ENCODE measurements at places on chromosomes 2 and 18.

GRCh38 chr2:20558391-20559150, 92.3 kb downstream of the HS1BP3 start:
- DNase-seq, result no peak

- DNase-seq, result no peak
Measured at GRCh38 chr18:715626-716025, 3.2 kb upstream of the ENOSF1 start.

DNA sequence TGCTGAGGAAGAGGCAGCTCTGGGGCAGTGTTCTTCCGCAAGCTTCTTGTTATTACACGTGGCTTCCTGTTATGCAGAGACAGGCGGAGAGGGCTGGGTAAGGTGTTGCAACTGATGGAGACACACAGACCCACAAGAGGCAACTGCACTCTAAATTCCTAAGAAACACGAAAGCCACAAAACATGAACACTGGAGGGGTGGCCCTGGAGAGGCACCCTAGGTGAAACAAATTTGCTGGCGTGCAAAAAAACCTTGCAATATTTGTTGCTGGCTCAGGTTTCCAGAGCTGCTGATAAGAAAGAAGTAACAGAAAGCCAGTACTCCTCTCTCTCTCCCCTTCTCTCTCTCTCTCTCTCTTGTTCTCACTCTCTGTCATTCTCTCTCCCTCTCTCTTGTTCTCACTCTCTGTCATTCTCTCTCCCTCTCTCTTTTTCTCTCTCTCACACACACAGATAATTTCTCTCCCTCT, 31.8 kb downstream of the ARHGAP25 start:
- DNase-seq, result peak; percentile 18

GRCh38 chr18:62991959-62992358, 276.6 kb downstream of the PHLPP1 start:
- DNase-seq, result no peak

GRCh38 chr2:36441816-36442215, 86.2 kb downstream of the CRIM1 start:
- no peak for DNase-seq

DNA sequence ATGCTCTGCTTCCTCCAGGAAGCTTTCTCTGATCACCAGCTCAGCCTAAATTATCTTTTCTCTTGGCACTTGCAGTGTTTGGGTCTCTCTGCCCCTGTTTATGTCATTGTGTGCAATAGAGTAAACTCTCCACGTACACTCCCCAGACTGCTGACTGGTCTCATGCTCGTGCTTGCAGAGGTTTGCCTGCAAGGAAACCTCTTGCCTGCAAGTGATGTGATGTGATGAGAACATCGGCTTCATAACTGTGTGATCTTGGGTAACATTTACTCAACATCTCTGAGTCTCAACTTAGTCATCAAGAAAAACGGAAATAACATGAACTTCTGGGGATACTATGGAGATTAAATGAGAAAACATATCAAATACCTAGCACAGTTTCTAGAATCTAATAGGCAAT, 92.3 kb downstream of the BIN1 start:
- no peak for DNase-seq

DNA sequence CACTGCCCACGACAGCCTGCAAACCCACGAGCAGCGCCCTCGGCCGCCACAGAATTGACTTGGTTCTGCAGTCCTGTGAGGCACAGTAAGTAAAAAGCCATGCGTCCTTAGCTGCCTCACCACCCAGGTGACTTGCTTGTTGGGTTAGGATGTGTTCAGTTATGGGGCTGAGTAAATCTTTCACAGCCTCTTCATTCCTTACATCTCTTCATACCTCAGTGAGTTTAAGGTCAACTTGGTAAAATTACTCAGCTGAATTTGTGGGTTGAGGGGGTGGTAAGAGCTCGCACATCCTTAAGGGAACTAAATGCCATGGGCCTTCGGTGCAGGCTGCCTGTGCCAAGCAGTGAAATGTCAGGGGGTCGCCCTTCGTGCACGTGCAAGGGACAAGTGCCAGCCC, 165.2 kb upstream of the ALKAL2 start:
- DNase-seq, result no peak

- no peak for DNase-seq
Measured at GRCh38 chr2:230984393-230985220, 11.3 kb upstream of the SPATA3 start.

- DNase-seq, result peak; percentile 98
Measured at GRCh38 chr2:112254466-112255240, at the start of gene ZC3H8. TSS of gene ZC3H8 (minus strand) at chr2:112255042. CDS start at chr2:112254981, 61 bp downstream.

- DNase-seq, result no peak
Measured at GRCh38 chr2:7704296-7704865, 787.2 kb downstream of the RNF144A start.

GRCh38 chr2:173119069-173119807, 43.6 kb downstream of the MAP3K20 start:
- no peak for DNase-seq

GRCh38 chr2:229852565-229852964, 69.2 kb downstream of the TRIP12 start:
- no peak for DNase-seq

DNA sequence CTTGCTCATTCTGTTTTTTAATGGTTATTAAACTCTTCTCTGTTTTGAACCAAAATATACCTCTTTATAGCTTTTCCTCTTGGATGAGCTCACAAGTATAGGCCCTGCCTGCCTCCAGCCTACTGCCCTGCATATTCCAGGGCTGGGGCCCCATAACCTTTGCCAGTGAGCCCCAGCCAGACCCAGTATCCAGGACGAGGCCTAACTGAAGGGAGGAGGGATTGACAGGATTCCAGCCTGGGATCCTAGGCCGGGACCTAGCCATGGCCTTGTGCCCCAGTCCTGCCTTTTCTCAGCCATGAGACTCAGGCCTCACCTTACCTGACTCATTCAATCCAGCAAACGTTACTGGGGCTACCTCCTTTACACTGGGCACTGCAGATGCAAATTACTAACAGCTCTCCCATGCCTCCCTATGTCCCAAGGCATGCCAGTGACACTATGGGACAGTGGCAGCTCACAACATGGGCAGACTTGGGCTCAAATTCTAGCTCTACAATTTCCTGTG, 159.2 kb downstream of the DDX1 start:
- no peak for DNase-seq

DNA sequence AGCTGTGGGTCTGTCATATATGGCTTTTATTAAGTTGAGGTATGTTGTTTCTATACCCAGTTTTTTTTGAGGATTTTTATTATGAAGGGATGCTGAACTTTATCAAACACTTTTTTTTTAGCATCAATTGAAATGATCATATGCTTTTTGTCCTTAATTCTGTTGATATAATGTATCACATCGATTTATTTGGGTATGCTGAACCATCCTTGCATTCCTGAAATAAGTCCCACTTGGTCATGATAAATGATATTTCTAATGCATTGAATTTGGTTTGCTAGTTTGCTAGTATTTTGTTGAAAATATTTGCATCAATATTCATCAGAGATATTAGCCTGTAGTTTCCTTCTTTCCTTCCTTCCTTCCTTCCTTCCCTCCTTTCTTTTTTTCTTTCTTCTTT, 22.5 kb upstream of the CWC22 start:
- DNase-seq, result no peak

DNA sequence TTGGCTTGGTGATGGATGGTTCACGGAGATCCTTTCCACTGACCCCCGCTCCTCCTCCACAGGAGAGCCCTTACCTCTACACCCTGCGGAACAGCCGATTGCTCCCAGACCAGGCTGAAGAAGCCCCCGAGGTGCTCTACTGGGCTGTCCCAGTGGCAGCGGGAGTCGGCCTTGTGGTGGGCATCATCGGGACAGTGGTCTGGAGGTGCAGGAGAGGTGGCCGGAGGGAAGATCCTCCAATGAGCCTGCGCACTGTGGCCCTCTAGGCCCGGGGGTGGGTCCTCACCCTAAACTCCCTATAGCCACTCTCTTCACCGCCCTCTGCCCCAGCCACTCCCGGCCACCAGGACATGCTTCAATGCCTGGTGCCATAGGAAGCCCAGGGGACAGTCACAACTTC, 108.8 kb upstream of the PPP1CB start:
- no peak for DNase-seq

- no peak for DNase-seq
Measured at GRCh38 chr2:85660725-85661124, 7.3 kb downstream of the SFTPB start.

- DNase-seq, result no peak
Measured at GRCh38 chr2:122255924-122256323, 500.5 kb downstream of the TSN start.

- DNase-seq, result no peak
Measured at GRCh38 chr2:158740127-158740526, 55.0 kb upstream of the DAPL1 start.

Measured in HuH-7 (cell line).